Inflammatory macrophage (primary cell): ENCODE measurements at places on chromosomes 1 and 21.

DNA sequence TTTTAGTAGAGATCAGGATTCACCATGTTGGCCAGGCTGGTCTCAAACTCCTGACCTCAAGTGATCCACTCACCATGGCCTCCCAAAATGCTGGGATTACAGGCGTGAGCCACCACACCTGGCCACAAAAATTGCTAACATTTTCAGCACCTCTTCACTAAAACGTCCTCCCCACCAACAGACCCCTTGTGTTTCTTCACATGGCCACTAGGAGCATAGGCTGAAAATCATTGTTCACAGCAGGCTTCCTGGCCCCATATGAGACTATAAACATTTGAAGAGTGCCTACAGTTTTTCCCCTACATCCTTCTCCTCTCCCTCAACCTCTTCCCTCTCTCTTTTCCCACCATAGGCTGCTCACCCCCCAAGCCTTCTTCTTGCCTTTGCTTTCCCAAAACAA is 28.0 kb upstream of the SFPQ start:
- DNase-seq, result no peak

DNA sequence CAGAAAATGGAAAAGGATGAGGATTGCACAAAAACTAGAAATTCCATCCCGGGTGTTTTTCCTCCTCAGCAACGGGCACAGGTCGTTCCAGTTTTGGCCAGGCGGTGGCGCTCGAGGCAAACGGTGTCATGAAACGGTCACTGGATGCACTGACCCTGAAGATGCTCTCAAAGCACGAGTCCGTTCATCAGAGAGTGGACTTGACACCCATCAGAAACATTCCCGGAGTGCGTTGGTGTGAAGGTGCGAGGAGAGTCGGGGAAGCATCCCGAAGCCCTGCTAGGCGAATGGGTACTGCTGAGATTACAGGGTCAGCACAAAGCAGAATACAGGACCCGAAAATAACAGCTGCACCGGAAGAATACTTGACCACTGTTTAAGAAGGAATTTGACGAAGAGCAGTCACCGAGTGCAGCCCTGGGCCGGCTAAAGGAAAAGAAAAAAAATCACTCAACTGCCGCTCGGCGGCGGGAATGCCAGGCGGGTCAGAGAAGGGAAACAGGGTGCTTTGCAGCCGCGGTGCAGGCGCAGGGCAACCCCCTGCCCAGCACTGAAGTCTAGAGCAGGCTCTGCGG is 71.7 kb upstream of the ETS2 start:
- DNase-seq, result peak; percentile 84

- DNase-seq, result peak; percentile 28
Measured at GRCh38 chr1:210475321-210475720, 146.6 kb downstream of the HHAT start.

DNA sequence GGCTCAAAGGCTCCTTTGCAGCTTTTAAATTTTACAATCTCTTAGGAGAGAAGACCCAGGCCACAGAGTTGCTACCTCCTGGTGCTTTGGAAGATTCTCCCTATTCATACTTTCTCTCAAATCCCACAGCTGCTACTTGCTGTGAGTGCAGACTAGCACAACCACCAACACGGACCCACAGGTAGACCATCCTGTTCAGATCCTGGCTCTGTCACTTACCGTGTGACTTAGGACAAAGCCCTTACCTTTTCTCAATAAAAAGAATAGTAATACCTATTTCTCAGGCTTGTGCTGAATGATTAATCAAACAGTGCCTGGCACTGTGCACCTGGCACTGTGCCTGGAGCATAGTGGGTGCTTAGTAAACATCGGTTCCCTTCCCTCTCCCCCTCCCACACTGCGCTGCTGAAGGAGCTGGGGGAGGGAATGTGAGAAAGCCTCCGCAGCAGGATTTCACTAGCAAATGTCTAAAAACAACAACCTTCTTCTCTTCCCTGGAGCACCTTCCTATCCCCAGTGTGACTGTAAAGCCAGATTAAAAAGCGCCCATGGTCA is 81.7 kb downstream of the PGM1 start:
- no peak for DNase-seq

- DNase-seq, result no peak
Measured at GRCh38 chr1:211037095-211037494, 96.9 kb downstream of the KCNH1 start.

DNA sequence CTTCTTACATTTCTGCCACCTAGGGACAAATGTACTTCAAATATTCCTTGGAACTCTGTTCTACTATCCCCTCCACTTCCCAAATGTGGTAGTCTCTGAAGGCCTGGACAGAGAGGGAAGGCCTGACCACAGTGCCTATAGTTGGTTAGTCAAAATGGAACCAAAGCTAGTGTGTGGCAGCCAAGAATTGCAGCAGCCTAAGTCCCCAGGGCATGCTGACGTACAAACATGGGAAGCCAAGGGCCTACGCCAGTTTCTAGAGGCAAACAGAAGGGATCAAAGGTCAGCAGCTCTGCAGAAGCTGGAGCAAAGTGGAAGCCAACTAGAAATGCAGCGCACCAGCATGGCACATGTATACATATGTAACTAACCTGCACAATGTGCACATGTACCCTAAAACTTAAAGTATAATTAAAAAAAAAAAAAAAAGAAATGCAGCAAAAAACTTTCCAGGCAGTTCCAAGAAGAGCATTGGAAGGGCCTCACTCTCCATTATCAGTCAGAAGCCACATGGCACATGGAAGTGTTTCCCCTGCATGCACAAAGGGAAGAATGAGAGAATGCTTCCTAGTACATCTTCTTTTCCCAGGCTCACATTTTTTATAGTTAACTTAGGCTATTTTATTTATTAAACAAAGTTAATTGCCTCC is 39.4 kb upstream of the GADD45A start:
- DNase-seq, result no peak

DNA sequence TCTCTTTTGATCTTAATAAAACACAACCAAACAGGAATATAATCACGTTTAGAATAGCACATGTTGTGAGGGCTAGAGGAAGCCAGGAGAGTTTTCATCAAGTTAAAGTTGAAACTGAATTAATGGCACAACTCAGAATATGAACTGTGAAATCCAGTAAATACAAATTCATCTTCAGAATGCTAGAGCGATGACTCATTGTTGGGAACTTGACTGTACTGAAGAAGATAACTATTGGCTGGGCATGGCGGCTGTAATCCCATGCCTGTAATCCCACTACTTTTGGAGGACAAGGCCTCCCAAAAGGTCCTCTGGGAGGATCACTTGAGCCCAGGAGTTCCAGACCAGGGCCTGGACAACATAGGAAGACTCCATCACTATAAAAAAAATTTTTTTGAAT is 8.8 kb downstream of the SYF2 start:
- no peak for DNase-seq

DNA sequence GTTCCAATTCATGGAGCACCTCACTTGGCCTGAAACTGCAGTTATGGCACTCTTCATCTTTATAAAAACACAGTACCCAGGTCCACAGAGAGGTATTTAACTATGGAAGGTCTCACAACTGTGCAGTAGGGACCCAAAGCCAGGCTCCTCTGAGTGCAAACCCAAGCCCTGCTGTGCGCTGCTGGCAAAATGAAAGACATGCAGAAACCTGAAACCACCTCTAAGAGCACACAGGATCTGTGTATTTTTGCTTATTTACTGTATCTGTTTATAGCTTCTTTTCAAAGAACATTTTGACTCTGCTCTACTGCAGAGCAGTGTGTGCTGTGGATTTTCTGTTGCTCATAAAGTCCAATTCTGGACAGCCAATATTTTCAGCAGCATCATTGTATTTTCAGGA is 166.6 kb downstream of the DSCAM start:
- DNase-seq, result no peak

DNA sequence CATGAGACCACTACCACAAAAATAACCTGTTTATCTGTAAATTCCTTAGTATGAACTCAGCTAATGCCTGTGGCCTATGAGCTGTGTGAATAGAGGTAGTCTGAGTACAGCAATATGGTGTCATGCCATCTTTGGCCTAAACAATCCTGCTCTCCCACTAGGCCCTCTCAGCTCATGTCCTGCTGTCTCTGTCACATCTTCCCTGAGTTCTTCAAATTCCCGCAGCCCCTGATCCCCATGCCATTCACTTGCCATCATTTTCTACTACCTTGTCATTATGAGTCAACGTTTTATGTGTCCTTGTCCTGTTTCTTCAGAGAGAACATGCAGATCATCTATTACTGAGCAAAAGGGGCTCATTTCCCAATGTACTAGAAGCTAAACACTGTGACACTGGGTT is 125.6 kb downstream of the SPATA46 start:
- DNase-seq, result no peak

GRCh38 chr1:236920286-236920894 is 83.9 kb downstream of the MT1HL1 start:
- no peak for DNase-seq

GRCh38 chr1:218488986-218489385 is 143.8 kb downstream of the TGFB2 start:
- no peak for DNase-seq

DNA sequence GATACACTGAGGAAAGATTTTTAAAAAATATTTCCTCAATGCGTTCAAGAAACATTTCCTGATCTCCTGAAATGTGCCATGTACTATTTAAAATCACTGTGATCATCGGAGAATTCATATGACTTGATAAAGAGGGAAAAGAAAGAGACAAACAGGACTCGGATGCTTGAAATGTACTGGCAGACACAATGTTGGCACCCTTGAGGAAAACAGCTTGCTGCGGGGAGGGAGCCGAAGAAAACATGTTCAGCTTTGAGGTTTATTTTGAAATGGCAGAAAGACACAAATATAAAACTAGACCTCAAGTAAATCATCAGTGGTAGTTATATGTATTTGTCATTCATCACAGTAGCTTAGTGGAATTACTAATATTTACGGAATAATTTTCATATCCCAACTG is 100.9 kb upstream of the BRINP3 start:
- no peak for DNase-seq

DNA sequence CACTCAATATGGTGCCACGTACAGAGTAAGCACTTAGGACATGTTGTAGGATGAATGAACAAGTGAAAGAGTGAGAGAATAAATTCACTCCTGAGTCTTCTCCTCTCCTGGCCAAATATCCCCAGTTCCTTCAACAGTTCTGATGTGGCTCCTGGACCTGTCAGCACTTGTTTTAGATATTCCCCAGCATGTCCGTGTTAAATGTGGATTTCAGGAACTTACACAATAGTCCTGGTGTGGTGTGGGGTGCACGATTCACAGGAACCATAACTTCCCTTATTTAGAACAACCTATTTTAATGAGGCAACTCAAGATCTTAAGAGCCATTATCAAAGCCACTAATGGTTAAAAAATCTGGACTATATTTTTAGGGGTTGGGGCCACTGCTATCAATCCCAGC is 39.0 kb upstream of the MYSM1 start:
- DNase-seq, result peak; percentile 82

GRCh38 chr1:9078015-9078751 is 8.7 kb upstream of the SLC2A5 start:
- peak; percentile 11 for DNase-seq

- no peak for DNase-seq
Measured at GRCh38 chr1:239306426-239306825, 79.9 kb upstream of the CHRM3 start.

GRCh38 chr1:28807046-28807445 is 4.9 kb upstream of the OPRD1 start:
- DNase-seq, result no peak

GRCh38 chr1:18836654-18837053 is 22.8 kb downstream of the TAS1R2 start:
- no peak for DNase-seq

GRCh38 chr1:2459757-2460156 is 16.3 kb upstream of the PLCH2 start:
- DNase-seq, result no peak

- DNase-seq, result no peak
Measured at GRCh38 chr1:244218220-244218619, 167.1 kb downstream of the ZBTB18 start.

- no peak for DNase-seq
Measured at GRCh38 chr1:232542633-232543593, 87.0 kb downstream of the SIPA1L2 start.

DNA sequence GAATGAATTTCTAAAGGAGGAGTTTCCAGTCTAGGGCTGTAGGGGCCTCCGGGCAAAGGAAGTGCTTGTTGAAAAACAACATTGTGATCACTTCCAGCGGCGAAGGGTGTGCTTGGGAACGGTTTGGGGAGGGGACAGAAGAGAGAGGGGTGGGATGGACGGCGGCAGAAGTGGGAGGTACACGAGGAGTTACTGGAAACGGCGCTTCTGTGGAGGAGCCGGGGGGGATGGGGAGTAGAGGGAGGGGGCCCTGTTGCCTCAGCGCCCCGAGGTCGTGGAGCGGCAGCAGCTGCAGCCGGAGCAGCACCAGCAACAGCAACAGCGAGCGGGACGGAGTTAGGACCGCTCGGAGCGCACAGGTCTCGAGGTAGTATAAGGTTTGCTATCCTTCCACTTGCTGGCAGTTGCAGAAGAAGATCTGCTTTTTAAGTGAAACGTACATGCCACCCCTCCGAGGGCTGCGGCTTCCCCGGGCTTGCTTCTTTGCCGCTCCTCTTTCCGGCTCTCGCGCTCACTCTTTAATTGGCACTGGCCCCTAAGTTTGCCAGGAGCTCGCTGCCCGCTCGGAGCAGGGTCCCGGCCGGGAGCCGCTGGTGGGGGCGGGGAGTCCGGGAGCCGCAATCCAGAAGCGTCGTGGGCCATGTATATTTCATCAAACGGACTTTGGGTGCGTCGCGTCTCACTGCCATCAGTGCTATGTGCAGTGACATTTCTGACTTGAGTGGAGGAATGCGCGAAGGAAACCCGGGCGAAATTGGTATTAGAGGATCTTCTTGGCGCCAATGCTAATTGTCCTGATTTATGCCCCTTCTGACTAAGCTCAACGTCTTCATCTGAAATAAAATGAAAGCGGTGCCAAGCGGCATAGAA is 771 bp upstream of the NTNG1 start:
- no peak for DNase-seq

DNA sequence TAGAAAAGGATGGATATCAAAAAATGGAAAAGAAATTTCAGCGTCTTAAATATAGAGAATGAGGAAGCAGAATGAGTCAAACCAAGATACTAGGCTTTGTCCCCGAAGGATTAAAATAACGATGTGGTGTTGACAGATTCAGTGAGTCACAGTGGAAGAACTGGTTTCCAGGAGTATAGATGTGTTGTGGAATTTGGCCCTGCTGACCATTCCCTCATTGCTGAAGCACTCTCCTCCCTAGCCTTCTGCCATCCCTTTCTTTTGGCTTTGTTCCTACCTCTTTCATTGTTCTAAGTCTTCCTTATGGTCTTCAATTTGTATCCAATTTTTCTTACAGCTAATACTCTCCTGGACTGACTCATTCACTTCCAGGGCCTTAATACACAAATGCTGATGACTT is 23.1 kb upstream of the USP25 start:
- DNase-seq, result no peak
